ENCODE measurements at places on chromosomes 16 and 17. TPM values are rescaled to one million over a fixed set of nuclear protein-coding genes. Genes with fewer than 3 reads are reported as not detected.

DNA sequence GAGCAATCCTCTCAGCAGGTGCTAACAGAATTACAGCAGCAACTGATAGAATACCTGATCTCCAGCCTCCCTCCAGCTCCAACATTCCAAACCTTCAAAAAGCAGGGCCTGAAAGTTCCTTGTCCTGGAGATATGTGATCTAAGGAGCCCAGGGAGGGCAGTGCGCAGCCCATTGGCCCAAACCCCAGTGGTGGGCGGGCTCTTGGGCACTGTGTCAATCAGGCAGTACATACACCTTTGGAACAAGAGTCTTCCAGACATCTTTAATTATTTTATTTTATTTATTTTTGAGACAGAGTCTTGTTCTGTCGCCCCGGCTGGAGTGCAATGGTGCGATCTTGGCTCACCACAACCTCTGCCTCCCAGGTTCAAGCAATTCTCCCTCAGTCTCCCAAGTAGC is 24.2 kb downstream of the SLC12A3 start:
- no peak overlapping the region for H3K4me3 ChIP-seq
- no peaks in the 10 kb centered on the region for H3K36me3 ChIP-seq
- DNase-seq = no peak
- no peaks in the 10 kb centered on the region for H3K27me3 ChIP-seq
- H3K4me1 ChIP-seq = no peaks in the 10 kb centered on the region

GRCh38 chr17:6779411-6779810 is 3.4 kb downstream of the FBXO39 start:
- H3K36me3 ChIP-seq = no peaks in the 10 kb centered on the region
- no peak overlapping the region for H3K27ac ChIP-seq
- no peak for DNase-seq
- H3K27me3 ChIP-seq = peaks cover 28% of the 10 kb centered on the region

Gene EARS2
- 22.6 TPM for polyA plus RNA-seq

Gene NLRC5
- 2.3 TPM for polyA plus RNA-seq
